ENCODE measurements at places on chromosomes 2 and 18.

DNA sequence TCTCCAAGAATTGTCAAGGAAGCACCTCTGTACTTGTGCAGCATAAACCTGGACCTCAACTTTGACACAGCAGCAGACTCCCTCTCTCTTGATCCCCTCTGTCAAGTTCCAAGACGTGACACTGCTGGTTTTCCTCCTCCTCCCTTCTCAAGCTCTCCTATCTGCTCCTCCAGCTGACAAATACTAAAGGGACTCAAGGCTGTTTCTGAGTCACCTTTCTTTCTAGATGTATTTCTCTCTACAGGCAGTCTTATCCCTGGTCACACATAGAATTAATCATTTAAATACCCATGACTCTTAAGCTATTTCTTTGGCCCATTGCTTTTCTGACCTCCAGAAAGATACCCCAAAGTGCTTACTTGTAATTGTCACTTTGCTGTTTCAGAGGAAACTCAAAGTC, 53.5 kb downstream of the SEPTIN10 start:
- no peak for DNase-seq

- no peak for DNase-seq
These were observed 1209.3 kb upstream of the FAM98A start for GRCh38 chr2:34808426-34808825.

DNA sequence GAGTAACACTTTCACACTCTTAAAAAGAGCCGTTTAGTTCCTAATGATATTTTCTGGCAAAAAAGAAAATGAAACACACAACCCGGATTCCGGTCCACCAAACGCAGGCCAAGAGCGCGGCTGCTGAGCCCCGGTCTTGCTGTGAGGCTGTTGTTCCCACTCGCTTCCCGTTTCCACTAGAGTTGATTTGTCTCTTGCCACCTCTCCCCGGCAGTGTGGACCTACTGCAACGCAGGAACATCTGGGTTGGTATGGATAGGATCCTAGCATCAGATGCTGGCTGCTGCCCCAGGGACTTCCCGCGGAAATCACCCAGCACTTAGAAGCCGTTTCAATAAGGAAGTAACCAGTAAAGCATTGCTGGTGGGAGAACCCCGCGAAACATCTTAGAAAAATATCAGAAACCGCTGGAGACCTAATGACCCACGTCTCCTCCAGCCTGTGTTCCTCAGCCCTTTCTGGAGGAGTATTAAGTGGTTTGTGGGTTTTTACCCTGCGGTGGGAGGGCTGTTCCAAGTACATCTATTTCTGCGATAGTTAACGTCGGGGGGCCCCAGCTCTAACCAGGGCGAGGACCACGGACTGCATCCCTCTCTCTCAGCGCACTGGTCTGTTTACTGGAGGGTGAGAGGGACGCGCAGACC, 939 bp downstream of the DOCK10 start:
- DNase-seq = peak; percentile 68

GRCh38 chr18:52339891-52340371, at the start of gene DCC:
Gene DCC (plus strand): TSS chr18:52340197. CDS start chr18:52340788, 591 bp downstream.
- no peak for DNase-seq

- DNase-seq = no peak
These were observed 32.5 kb upstream of the KCNE4 start for GRCh38 chr2:223019390-223019930.

- DNase-seq = no peak
These were observed 126.7 kb downstream of the BCL2 start for GRCh38 chr18:63192885-63193349.
